ENCODE measurements at places on chromosomes 12 and 14. TPM values are rescaled to one million over a fixed set of nuclear protein-coding genes. Genes with fewer than 3 reads are reported as not detected.

TAS2R31 gene
- total RNA-seq, result 29.9 TPM

GPR135 gene
- total RNA-seq, result 11.7 TPM

CMKLR1 gene
- 1.6 TPM for total RNA-seq

SYNE3 gene
- total RNA-seq, result 3.0 TPM

DBX2 gene
- 0.73 TPM for total RNA-seq

- DNase-seq, result no peak
Observed at GRCh38 chr12:65822732-65823512, 1.4 kb upstream of the HMGA2 start.

DNA sequence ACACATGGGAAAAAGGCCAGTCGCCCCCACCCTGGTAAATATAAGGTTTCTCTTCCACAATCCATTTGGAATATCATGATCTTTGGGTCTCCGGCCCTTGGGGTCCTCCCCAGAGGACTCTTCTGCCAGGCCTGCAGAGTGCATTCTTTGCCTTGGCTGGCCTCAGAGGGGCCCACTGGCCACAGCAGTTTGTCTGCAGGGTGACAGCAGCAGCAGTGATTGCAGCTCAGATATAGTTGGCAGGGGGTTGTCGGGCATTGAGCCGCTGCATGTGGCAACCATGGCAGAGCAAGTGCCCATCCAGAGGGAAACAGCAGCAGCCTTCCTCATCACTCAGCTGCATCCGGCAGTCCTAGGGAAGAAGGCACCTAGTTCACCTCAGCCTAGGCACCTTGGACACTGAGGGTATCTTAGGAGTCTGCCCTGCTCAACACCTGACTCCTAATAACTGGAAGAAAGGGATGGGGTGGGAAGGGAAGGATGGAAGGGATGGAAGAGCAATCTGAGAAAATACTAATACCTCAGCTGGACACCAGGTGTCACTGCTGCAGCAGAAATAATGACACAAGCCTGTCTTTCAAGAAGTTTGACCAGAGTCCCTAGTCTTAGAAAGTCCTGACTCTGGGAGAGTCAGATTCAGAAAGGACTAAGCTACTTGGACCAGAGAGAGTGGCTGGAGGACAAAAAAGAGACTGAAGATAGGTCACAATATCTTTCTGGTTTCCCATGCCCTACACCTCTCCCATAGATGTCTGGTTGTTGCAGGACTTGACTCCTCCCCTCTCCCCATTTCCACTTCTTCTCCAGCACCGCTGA lies 8.9 kb downstream of the AJUBA start:
- peak; percentile 54 for DNase-seq

DNA sequence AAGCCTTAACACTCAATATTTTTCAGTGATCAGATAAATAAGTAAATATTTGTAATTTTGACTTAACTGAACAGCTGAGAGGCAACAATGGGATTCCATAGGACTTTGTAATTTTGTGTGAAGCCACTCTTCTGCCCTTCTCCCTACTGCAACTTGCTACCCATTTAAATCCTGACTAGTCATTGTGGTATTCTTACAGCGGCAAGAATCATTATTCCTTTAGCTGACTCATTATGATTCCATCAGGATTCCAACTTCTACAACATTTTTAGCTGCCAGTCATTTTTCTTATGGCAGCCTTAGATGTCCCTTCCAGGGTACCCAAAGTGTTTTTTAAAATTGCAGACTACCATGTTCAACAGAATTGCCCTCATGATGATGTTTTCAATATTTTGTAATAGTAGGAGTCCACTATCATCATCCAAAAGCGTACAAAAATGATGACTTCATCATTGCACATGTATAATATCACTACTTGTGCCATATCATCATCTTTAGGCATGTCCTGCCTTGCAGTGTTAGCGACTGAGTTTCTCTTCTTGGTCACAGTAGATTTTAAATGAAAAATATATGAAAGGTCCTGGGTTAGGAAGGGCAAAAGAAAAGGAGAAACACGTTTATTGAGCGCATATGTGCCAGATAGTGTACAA lies 5.1 kb upstream of the MAGOHB start:
- DNase-seq, result no peak

DNA sequence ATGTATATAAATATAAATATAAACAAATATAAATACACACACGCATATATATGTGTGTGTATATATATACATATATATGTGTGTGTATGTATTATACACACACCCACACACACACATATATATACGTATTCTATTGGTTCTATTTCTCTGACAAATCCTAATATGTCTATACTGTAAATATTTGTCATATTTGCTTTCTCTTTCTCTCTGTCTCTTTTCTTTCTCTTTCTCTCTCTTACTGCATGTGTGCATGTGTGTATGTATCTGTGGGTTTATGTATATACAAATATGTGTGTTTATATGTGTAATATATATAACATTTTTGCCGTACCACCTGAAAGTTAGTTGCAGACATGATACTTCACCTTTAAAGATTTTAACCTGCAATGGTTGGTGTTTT lies 174.2 kb upstream of the PLEKHG7 start:
- DNase-seq, result no peak
